ENCODE measurements at places on chromosomes 12 and 14.

DNA sequence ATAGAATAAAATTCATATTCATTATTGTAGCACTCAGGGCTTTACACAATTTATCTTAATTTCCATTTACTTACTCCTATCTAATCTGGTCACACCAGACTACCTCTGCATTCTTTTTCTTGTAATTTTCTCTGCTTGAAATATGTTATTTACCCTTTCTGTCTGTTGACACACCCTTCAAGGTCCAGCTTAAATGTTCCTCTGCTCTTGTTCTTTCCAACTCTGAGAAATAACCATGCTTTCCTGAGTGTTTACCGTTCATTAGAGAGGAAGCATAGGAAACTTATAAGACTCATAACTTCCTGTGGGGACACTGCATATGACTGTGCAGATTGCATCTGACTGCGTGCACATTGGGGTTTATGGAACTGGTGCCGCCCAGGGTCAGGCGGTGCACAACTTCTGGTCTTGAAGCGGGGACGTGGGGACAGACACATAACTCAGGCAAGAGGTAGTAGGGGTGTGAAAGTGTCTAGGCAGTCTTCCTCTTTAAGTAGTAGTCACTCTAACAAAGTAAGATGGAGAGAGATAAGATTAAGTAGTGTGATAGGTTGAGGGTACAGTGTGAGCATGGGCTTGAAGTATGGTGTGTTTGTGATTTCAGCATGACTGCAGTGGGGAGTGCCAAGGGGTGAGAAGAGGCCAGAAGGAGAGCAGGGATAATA is 42.6 kb upstream of the FOXJ2 start:
- peak; percentile 62 for DNase-seq

DNA sequence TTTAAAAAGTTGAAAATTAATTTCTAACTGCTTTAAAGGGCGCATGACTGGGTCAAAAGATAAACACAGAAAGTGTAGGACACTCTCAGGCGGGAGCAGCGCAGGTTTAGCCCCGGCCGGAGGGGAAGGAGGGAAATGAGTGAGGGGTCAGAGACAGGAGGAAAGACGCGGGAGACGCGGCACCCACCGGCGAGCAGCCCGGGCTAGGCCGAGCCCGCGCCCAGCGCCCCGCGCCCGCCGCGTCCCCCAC is 591 bp downstream of the GXYLT1 start:
- DNase-seq: peak; percentile 53

DNA sequence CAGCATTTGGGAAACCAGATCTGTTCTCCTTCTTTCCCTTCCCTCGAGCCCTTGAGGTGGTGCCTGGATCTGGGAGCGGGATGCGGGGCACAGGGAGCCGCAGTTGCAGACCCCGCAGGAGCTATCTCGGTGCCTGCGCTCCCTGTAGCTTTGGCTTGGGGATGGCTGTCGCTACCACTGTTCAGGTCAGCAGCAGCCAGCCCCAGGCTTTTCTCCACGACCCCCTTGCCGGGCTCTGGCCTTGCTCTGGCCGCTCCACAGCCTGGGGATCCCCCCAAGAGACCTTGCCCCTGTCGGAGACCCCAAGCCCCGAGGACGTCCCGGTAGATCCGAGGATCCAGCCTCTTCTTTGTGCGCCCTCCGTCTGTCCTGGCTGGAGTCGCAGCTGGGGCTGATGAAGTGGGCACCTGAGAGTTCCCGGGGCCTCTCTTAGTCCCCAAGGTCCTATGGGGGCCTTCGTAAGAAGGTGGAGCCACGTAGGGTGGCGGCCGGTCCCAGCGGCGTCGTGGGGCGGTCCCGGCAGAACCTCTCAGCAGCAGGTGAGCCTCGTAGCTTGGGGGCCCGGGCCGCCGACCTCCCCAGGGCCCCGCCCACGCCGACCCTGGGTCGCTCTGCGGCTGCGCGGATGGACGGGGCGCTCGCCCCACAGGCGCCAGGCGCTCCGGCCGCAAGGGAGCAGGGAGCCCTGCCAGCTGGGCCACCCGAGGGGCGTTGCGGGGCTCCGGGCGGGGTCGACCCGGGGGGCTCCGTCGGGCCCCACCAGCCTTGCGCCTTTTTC is 1.3 kb downstream of the DDN start:
- DNase-seq: no peak

DNA sequence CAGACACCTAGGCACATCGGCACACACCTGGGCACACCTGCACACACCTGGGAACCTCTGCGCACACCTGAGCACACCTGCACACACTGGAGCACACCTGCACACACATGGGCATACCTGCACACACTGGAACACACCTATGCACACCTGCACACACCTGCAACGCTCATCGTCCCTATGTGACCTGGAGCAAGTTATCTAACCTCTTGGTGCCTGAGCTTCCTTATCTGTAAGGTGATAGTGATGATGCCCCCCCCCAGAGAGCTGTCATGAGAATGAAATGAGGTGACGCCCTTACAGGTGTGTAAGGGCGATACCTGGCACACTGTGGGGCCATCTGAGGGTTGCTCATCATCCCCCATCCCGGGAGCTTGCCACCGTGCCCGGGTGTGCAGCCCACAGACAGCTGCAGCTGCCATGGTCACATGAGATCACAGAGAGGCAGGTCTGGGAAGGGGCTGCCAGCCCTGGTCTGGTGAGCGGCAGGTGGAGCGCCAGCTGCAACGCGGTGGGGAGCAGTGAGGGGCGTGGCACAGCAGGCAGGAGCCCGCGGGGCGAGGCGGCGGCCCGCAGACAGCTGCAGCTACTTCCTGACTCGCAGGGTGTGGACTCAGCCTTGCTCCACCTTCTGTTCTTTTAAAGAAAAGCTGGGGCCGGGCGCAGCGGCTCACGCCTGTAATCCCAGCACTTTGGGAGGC is 59.9 kb upstream of the FBRSL1 start:
- no peak for DNase-seq

DNA sequence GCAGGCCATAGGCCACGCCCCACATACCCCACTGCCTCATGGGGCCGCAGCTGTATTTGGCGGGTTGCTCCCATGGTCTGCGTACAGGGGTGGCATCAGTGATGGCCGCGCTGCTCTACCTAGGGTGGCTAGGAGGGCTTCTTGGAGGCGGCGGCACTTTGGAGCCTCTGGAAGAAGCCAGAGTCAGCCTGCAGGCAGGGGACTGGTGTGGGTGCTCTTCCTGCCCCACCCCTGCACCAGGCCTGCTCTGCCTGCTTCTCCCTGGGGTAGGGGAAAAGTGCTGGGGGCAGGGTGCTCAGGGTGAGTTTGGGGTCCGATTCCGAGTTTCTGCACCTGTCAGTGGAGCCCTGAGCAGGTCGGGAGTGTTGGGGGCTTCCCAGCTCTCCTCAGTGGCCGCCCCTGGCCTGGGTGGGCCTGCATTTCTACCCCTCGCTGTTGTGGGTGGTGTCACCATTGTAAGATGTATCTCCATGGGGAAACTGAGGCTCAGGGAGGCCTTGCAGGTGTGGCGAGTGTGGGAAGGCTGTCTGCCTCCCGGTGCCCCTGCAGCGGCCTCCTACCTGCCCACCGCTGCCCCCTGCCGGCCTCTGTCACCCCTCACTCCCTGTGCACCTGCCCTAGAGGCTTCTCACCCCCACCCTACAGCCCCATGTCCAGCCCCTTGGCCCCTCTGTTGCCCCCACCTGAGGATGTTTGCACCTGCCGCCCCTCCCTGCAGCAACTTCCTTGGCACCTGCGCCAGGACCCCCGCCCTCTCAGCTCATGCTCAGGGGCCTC is 5.5 kb downstream of the CEP170B start:
- DNase-seq: peak; percentile 41

- DNase-seq: no peak
Measured at GRCh38 chr12:120376934-120377572, 8.1 kb upstream of the MSI1 start.

DNA sequence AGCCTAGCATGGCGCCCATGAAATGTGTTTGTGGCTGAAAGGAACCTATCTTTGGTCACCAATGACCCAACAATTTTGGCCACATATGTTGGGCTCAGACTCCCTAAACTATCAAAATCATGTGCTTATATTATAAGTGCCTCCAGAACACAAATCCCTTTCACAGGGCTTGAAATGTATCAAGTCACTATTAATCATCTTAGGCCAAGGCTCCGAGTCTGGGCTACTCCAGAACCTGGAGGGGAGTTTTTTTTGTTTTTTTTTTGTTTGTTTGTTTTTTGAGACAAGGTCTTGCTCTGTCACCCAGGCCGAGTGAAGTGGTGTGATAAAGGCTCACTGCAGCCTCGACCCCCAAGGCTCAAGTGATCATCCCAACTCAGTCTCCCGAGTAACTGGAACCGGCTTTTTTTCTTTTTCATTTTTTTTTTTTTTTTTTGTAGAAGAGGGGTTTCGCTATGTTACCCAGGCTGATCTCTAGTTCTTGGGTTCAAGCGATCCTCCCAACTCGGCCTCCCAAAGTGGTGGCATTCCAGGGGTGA is 989 bp upstream of the DRAM1 start:
- DNase-seq: no peak

DNA sequence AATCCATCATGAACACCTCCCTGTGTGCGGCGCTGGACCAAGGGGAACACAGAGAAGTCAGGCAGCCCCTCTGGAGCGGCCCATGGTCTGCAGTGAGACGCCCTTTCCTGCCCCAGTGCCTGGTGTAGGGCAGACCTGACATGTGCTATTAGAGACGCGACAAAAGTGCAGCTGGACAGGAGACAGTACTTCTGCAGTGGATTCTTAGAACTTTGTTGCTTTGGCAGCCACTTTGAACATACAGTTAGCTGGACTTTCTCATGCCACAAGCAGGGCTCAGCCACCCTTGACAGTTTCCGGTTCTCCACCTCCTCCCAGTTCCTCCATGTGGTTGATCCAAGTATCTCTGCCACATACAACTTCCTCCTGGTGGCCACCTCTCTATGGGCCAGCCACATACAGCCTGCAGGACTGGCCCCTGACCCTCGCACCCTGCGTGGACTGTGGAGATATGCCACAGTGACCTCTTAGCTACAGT is 45.9 kb downstream of the LGMN start:
- DNase-seq: peak; percentile 69

DNA sequence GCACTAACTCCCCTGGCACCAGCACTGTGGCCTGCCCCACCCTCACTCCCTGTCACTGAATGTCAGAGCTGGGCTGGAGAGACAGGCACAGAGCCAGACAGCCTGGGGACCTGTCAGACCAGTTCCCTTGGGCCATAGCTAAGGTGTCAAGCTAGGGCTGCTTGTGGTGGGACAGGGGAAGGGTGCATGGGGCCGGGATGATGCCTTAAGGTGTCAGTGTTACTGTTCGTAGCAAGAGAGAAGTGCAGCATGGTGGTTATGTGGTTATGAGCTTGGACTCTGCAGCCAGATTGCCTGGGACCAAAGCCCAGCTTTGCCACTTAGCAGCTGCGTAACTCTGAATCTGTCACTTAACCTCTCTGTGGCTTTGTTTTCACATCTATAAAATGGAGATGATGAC is 3.8 kb downstream of the RAPGEF3 start:
- DNase-seq: no peak

DNA sequence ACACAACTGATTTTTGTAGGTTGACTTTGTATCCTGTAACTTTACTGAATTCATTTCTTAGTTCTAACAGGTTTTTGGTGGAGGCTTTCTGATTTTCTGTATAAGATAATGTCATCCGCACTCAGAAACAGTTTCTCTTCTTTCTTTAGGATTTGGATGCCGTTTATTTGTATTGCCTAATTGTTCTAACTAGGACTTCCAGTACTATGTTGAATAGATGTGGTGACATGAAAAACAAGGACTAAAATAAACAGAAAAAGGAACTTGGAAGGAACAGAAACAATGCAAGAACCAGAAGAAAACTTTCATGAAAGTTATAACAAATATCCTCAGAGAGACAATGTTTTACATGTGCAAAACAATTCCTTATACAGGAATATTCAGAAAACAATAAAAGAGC is 100.3 kb downstream of the GTF2A1 start:
- no peak for DNase-seq

All from right lobe of liver (tissue), 6 donors.